ENCODE measurements at places on chromosomes 1 and 21.
A peak's percentile ranks its signal among the peaks of the same experiment; 100 is the strongest.

DNA sequence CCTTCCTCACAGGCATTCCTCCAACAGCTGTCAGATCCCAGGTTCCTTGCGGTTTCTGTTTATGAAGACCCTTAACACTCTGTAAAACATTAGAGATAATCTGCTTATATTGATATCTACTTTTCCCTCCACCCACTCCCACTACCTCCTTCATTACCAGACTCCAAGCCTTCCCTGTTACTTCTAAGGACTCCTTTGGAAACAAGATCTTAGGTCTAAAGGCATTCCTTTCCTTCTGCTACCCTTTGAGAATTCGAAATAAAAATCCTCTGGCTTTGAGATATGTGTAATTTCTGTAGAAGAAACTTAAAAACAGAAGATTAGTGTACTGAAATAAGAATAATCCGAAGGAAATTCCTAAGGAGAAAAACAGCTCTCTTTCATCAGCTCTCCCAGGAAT, 23.7 kb upstream of the LYPLAL1 start:
- DNase-seq: no peak

- peak; percentile 27 for DNase-seq
These were observed 32.3 kb downstream of the KIAA2013 start for GRCh38 chr1:11893907-11894251.

GRCh38 chr1:221884821-221885220, 142.9 kb upstream of the DUSP10 start:
- no peak for DNase-seq

DNA sequence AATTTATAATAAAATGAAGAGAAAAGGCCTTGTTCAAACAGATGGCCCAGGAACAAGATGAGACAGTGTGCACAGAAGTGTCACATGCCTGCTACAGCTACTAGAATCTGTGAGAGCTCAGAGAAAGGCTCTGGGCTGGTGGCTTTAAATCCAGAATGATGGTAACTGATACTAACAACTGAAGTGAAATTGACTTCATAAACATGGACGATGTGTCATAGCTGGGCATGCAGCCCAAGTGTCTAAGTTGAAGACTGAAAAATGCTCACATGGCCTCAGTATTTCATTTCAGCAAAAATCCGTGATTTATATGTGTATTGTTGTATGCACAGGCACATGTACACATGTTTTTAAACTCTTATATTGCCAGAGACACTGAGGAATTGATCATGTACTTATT, 208.3 kb upstream of the RUNX1 start:
- peak; percentile 91 for DNase-seq

DNA sequence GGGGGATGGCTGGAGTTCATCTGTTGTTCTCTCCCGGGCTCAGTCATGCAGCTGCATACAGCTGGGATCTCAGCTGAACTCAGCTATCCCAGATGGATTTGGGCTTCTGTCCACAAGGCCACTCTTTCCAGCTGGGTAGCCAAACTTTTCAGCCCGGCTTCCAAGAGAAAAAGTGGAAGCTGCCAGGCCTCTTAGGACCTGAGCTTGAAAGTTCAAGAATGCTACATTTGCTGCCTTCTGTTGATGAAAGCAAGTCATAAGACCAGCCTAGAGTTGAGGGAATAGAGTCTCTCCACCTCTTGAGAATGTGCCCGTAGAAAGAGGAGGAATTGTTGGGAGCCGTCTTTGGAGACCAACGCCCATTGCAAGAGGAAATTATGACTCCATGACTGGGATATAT, 95.3 kb downstream of the C1orf21 start:
- DNase-seq: no peak

DNA sequence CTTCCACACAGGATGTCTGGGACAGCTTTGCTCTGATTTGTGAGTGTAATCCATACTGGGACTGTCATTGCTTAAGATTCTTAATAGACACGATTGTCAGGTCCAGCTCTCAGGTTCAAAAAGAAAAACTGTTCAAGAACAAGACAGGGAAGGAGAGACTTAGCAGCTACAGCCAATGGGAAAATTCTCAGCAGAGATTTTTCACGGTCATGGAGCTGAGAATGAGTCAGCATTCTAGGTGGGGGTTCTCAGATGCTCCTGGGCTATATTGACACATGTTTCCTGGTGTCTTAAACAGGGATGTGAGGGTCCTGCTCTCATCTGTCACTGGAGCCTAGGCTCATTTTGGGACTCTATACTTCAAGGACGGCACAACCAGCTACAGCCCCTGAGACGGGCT, 318.3 kb downstream of the RRAGC start:
- DNase-seq: no peak

DNA sequence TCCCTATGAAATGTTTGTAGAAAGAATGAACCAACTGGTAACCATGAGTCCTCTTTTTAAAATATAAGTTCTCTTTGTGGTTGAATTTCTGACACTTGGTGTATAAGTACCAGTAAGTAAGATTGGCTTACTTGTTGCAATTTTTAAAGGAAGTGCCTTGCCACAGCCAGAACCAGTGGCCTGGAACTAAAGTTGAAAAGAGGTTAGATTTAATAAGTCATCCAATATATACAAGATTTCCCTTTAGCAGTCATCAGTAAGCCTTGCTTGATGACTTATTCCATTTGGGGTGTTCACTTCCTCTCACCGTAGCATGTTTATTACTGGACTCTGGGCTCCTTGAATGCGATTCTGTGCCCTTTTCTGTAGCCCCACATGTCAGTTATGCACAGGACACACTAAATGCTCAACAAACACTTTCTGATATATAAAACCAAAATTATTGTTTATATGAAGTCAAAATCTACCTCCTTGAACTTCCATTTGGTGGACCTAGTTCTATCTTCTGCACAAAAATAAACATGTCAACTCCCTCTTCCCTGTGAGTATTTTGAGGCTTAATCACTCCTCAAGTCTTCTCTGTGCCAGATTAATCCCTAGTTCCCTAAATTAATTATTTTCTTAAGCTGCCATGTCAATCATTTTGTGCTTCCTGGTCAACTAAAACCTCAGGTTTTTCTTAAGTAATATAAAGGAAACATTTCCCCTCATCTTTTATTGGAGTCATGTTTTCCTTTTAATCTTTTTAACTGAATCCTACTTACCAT, 218.1 kb downstream of the ST6GALNAC3 start:
- DNase-seq: no peak

GRCh38 chr1:172638885-172639831, 19.7 kb upstream of the FASLG start:
- DNase-seq: no peak

DNA sequence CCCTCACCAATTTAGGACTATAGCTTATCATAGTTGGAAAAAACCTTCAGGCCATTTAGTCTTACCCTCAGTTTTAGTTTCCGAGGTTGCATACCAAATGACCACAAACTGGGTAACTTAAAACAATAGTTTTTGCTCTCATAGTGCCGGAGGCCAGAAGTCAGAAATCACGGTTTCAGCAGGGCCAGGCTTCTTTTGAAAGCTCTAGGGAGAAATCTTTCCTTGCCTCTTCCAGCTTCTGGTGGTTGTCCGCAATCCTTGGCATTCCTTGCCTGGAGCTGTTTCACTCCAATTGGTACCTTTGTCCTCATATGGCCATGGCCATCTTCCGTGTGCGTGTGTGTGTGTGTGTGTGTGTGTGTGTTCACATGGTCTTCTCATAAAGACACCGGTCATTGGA, 12.4 kb upstream of the PLXNA2 start:
- no peak for DNase-seq

- peak; percentile 7 for DNase-seq
These were observed 403.2 kb upstream of the B3GALT2 start for GRCh38 chr1:193589597-193590040.

DNA sequence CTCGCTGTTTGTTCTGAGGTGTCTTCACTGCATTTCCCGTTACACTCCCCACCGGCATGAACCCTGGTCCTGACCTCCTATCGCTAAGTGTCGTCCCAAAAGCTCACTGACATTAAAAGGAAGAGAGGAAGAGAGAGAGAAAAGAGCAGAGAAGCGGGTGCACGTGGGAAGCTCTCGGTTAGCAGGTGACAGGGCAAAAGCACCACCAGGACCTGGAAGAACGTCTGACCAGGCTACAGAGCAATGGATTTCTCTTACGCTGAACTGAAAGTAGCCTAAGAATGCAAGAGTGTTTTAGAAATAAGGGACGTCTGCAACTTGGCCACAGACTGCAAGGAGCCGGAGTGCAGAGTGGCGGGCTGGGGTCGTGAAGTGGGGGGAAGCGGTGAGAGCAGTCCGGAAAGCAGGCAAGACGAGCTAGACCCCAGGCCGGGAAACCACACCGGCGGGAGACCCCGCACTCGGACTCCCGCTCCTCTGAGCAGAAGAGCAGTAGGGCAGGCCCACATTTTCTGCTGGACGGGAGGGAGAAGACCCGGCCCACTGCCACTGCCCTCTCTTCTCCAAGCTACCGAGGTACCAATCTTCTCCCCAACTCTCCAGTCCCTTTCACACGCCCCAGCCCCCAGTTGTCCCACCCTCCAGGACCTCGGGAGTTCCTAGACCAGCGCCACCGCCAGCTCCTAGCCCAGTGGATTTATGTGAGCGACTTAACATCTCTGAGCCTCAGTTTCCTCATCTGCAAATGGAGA, 8.3 kb upstream of the MPZL1 start:
- no peak for DNase-seq

DNA sequence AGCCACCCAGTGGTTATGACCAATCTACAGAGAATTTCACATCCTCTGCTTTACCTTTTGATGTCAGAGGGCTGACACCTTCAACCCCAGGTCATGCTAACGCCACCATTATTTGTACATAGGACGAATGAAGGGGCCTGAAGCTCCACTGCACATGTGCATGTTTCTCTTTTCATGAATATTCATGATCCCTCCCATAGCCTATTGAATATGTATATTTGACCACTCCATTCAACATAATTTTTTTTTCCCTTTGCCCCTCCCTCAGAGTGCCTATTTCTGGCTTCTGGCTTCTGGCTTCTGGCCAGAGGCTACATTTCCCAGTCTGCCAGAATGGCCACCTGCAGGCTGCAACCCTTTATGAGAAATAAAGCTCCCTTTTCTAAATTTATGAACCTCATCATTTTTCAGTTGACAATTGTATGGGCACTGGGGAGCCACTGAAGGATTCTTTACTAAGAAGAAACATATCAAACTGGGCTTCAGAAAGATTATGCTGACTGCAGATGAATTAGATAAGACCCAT, 406.7 kb downstream of the SIPA1L2 start:
- DNase-seq: no peak

GRCh38 chr1:15357612-15358207, 52.0 kb upstream of the EFHD2 start:
- DNase-seq: no peak

DNA sequence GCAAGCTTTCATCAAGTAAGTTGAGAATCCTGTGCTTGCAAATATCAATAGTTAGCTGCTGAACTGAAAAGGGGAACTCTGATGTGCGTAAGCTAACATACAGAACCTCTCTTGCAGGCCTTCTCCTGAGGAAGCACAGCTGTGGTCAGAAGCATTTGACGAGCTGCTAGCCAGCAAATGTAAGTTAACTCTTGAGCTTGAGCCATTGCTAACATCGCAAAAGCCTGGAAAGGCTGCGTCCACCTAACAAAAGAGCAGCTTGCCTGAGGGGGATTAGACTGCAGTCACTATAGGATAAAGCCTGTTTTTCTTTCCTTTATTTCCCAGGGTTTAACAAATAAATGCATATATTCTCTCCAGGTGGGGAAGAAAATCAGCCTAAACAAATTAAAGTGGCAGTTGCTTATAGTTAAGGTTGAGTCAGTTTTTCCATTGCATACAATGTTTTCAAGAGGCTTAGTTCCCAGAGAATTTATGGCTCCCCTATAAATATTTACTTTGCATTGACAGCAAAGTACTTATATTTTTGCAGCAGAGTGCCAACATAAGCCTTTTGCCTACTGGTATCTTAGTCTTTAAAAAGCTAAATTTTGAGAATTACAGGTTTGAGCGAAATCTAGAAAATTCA, 1.5 kb downstream of the RGS2 start:
- DNase-seq: no peak

DNA sequence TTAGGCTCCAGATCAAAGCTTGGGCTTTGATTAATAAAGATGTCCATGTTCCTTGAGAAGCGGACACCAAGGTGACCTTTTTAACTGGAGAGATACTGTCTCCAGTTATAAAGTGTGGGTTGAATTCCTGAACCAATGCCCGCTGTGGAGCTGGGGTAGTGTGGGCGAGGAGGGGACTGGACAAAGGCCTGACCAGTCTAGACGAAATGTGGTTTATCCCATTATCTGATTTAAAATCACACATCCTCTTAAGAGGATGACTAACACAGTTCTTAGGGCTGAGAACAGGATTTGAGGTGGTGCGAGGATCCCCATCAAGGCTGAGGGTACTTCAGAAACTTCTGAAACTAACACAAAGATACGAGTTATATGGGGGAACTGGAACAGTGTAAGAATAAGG, 84.5 kb upstream of the GCLM start:
- DNase-seq: no peak

GRCh38 chr1:248576260-248576980, 1.9 kb upstream of the OR2T34 start:
- no peak for DNase-seq

DNA sequence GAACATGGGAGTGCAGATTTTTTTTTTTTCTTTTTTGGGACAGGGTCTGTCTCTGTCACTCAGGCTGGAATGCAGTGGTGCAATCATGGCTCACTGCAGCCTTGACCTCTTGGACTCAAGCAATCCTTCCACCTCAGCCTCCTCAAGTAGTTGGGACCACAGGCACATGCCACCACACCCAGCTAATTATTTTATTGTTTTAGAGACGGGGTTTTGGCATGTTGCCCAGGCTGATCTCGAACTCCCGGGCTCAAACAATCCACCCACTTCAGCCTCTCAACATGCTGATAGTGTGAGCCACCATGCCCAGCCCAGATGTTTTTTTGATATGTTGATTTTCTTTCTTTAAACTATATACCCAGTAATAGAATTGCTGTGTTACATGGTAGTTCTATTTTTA, 57.7 kb downstream of the RGSL1 start:
- peak; percentile 1 for DNase-seq

- DNase-seq: no peak
These were observed 56.8 kb downstream of the PRDM16 start for GRCh38 chr1:3125546-3126368.

DNA sequence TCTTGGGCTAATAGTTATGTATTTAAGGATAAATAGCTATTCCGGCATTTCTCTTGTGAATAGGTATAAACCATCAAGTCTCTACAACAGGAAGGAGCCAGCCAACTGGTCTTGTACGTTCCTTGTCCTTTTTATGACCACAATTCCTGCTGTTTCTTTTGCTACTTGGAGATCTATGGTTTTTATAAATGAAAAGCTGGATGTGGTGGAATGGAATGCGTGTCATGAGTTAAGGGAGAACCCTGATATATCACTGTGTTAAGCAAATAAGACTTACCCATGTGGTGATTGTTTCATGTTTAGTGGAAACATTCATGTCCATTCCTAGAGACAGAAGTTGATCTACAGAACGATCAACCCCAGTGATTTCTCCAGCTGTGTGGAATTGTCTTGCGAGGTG, 282.1 kb downstream of the RPS6KC1 start:
- no peak for DNase-seq

GRCh38 chr1:224851210-224851847, 78.1 kb upstream of the DNAH14 start:
- peak; percentile 17 for DNase-seq

- no peak for DNase-seq
These were observed 25.9 kb downstream of the IL12RB2 start for GRCh38 chr1:67333603-67334002.
